ENCODE measurements at places on chromosomes 2 and 18. TPM values are rescaled to one million over a fixed set of nuclear protein-coding genes. Genes with fewer than 3 reads are reported as not detected.

Gene RESP18
- total RNA-seq: not detected

Gene CTAGE1
- total RNA-seq: not detected

Gene OTOF
- total RNA-seq: 0.33 TPM

Gene PCARE
- total RNA-seq: 0.79 TPM

DNA sequence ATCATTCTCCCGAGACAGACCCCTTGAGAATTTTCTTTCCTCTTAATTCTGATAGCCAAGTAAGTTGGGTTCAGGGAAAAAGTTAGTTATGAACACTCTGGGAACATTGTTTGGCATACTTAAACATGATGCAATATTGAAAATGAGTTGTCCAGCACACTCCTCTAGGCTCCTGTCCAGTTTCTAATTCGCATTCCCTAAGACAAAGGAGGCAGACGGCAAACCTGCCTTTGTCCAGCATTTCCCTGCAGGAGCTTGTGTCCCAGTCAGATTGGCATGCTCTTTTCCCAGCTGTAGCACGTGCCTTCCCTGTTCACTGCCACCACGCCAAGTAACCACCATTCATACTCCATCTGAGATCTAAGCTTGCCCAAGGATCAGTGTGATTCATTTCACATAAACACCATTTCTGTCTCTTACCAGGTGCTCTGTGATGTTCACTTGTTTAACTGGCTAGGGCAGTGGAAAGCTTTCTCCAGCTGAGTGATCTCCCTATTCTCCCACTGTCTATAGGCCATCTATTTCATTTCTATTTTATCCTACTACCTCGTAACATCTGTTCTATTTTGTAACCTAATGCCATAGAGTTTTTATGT is 150.0 kb upstream of the EPB41L3 start:
- H3K4me3 ChIP-seq: no peak overlapping the region
- H3K27me3 ChIP-seq: no peaks in the 10 kb centered on the region
- no peak overlapping the region for H3K27ac ChIP-seq
- no peaks in the 10 kb centered on the region for H3K36me3 ChIP-seq
- H3K4me1 ChIP-seq: no peaks in the 10 kb centered on the region

DNA sequence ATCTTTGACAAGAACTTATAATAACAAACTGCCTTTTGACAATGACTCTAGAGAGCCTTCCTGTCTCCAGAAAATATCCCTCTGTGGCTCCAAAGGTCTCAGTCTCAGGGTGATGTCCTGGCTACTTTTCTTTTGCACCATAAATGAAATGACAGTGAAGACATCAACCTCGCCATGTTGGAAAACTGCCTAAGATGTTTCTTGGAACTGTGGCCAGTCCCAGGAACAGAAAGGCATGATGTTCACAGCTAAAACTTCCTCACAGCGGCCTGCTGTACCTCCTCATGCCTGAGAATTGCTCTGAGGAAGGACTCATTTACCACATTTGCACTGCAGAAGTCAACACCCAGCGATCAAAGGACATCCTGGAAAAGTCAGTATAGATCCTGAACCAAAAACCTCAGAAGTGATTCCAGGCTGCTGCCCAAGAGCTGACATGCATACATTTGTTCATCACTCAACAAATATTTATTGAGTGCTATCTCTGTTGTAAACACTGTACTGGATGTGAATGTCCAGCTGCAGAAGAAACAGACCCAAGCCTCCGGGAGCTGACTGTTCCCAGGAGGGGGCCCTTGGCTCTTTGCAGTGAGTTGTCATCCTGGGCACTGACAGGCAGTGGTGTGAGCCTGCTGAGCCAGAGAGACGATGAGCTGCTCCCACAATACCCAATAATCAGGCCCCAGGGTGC is 64.3 kb upstream of the ACSL3 start:
- no peaks in the 10 kb centered on the region for H3K36me3 ChIP-seq
- no peaks in the 10 kb centered on the region for H3K27me3 ChIP-seq
- H3K4me1 ChIP-seq: no peaks in the 10 kb centered on the region
- no peak for DNase-seq
- H3K27ac ChIP-seq: no peak overlapping the region
- no peak overlapping the region for H3K4me3 ChIP-seq

Gene DYNAP
- total RNA-seq: not detected

DNA sequence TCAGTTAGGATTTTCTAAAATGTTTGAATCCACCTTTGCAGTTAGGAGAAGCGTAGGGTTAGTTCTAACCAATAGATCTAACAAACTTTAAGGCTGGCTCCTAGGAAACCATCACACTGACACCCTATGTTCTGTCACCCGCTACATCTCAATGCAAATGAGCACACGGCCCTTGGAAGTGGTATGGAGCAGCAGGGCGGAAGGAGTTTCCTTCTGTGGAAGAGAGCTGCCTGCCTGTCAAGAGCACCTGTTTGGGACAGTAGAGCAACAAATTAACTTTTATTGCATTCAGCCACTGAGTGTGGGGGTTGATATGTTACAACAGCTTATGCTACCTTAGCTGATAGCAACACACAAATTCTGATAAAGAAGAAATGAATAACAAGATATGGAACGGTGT is 306.9 kb upstream of the RAB6C start:
- H3K4me1 ChIP-seq: no peaks in the 10 kb centered on the region
- no peaks in the 10 kb centered on the region for H3K27me3 ChIP-seq
- no peak overlapping the region for H3K4me3 ChIP-seq
- H3K27ac ChIP-seq: no peak overlapping the region
- H3K36me3 ChIP-seq: no peaks in the 10 kb centered on the region

Gene SOX11
- total RNA-seq: 0.71 TPM

GRCh38 chr2:158968396-158969161 is at the start of gene TANC1:
Gene TANC1, plus strand, starts transcription at chr2:158968640. Its CDS starts 97,271 bp downstream, at chr2:159065911.
- peak; percentile 93 for DNase-seq
- no peaks in the 10 kb centered on the region for H3K27me3 ChIP-seq
- peak within 1 kb of the TSS; percentile 96 for H3K27ac ChIP-seq
- no peaks in the 10 kb centered on the region for H3K4me1 ChIP-seq
- H3K36me3 ChIP-seq: no peaks in the 10 kb centered on the region

Gene FLACC1
- 7.5 TPM for total RNA-seq

DNA sequence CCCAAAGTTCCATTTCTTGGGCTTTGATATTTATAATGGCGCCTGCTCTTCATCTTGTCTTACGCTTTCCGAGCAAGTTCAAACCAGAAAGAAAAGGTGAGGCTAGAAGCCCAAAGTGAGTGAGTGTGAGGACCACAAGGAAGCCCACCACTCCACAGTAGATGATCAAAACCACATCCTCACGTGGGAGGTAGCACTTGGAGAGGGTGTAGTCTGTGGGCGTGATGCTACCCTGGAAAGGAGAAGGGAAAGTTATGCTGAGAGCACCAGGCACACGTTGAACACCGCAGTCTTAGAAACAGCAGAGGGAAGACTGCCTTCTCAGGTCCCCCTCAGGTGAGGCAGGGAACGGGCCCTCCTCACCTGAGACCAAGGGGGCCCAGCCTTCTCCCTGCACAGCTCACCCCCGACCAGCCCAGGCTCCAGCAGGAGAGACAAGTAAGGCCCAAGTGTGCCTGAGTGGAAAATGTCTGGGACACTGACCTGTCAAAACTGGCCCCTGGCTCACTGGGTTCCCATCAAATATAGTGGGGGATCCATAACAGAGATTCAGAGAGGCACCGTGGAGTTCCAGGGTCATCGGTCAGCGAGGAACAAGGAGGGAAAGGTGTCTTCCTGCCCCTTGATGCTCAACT is 23.6 kb downstream of the MPPE1 start:
- H3K36me3 ChIP-seq: peaks cover 55% of the 10 kb centered on the region
- no peak overlapping the region for H3K4me3 ChIP-seq
- H3K27me3 ChIP-seq: no peaks in the 10 kb centered on the region
- no peak for DNase-seq
- H3K4me1 ChIP-seq: no peaks in the 10 kb centered on the region

Data from right atrium auricular region (tissue), 2 donors.